ENCODE measurements at places on chromosomes 5 and 9. TPM values are rescaled to one million over a fixed set of nuclear protein-coding genes. Genes with fewer than 3 reads are reported as not detected.

The KIAA0825 gene
- 0.29 TPM for total RNA-seq

The HAVCR2 gene
- 0.34 TPM for total RNA-seq

The ATP10B gene
- not detected for total RNA-seq

The AK3 gene
- 52.5 TPM for total RNA-seq

The HTR1A gene
- not detected for total RNA-seq

The PCDHGC4 gene
- not detected for total RNA-seq

The KCNN2 gene
- total RNA-seq = 0.12 TPM

The SLC34A3 gene
- total RNA-seq = 0.28 TPM

The IFNE gene
- total RNA-seq = 1.8 TPM

The SLC31A1 gene
- 18.6 TPM for total RNA-seq

The KCNIP1 gene
- not detected for total RNA-seq

The SLC25A2 gene
- not detected for total RNA-seq

The GNG10 gene
- total RNA-seq = 62.7 TPM

The LCNL1 gene
- 0.10 TPM for total RNA-seq

The DRD1 gene
- total RNA-seq = 0.08 TPM

The PCDHB16 gene
- total RNA-seq = 0.05 TPM
